Pulmonary artery endothelial cell (primary cell): ENCODE measurements at places on chromosomes 1 and 21.

DNA sequence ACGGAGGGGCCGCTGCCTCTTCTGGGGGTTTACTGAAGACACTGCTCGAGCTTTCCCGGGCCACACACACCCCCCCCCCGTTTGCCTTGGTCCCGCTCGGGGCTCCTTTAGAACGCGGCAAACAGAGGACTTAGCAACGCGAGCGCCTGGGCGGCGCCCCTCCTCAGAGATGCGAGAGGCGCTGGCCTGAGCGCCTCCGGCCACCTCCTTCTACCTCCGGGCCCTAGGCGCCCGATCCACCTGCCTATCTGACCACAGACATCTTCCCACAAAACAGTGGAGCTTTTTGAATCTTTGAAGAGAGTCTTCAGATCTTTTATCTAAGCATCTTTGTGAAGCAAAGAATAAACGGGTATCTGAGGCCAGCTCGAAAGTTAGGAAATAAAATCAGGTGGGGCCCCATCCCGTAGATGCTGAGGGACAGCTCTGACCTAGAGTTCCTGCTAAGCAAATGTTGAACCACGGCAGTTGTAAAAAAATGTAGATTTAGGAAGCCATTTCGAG, 436 bp upstream of the TTLL7 start:
- peak; percentile 22 for DNase-seq

DNA sequence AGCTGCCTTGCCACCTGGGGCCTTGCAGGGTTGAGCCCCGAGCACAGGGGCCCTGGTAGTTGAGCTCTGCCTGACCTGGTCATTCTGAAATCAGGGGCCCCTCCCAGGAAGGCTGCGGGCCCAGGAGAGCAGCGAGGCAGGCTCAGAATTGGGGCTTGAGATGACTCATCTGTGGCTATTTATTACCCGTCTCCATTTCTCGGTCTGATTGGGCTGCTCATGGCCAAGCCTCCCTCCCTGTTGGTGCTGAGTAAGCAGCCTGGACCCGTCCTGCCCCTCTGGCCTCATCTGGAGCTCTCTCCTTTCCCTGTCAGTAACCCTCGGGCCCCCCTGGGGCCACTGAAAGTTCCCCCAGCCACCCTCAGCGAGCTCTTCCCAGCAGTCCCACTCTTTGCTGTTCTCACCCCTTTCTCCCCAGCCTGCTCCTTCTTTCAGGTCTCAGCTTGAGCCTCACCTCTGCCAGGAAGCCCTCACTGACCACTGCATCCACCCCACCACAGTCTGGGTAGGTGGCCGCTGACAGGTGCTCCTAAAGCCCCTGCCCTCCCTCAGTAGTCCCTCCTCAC, 11.0 kb upstream of the TNFRSF8 start:
- no peak for DNase-seq

DNA sequence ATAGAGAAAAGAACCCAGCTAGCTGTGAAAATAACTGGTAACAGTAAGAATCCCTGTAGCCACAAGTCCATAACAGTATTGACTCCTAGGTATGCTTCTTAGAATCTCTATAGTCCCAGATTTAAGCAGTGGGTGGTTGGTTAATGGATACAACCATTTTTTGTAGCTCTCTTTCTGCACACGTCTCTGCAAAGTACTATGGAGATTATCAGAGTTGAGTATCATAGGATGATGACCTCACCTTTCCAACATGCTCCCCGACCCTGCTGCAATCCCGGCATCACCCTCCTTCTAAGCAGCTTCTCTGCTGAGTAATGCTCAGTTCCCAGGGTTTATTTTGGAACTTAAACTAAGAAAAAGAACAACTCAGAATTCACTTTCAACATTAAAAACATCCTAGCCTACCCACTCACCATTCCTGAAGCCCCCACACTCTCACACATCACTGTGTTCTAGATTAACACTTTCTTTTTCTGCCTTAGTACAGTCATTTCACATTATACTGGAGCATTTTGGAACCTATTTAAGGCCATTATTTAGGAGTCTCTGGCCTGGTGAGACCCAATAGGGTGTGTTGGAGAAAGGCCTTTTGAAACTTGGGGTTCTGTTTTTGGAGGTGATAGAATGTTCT, 2.7 kb downstream of the MLLT11 start:
- DNase-seq = no peak

GRCh38 chr1:177847843-177848242, 122.0 kb downstream of the SEC16B start:
- no peak for DNase-seq

DNA sequence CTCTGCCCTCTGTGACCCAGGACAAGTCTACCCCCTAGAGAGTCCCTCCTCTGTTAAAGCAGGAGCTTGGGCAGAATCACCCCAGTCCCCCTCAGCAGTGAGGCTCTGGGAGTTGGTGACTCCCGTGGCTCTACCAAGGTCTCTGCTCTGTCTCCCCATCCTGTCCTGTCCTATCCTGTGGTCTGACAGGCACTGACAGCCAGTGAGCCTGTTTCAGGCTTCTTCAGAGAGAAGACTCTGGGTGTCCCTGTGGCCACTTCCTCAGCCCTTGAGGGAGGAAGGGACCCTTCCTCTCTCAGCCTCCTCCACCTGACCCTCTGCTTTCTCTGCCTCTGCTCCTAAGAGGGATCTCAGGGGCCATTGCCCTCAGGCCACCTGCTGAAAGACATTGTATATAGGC, 148.7 kb downstream of the FCRL5 start:
- no peak for DNase-seq

DNA sequence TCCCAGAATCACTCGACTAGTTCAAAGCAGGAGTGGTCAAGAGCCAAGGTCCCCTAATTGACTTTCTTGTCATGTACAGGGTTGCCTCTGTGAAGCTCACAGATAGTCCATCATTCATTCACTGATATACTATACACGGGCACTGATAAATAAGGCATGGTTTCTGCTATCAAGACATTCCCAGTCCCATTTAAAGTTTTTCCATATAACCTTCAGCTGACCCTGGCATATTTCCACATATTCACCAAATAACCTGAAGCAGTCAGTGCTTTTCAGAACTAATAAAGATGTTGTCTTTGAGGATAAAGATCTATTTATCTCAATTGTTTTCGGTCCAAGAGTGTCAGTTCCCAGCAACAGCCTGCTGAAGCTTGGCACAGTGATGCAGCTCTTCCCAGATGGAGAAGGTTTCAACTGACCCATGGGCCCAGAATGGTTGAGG, 173.4 kb downstream of the ZZZ3 start:
- no peak for DNase-seq

- DNase-seq = no peak
These were observed 216.2 kb downstream of the SETD4 start for GRCh38 chr21:35843911-35844667.

- no peak for DNase-seq
These were observed 50.9 kb upstream of the CNIH3 start for GRCh38 chr1:224565186-224565585.

- DNase-seq = no peak
These were observed 7.1 kb downstream of the MYBPHL start for GRCh38 chr1:109299558-109300343.

- no peak for DNase-seq
These were observed 149.4 kb upstream of the CAMK1G start for GRCh38 chr1:209434066-209434465.

DNA sequence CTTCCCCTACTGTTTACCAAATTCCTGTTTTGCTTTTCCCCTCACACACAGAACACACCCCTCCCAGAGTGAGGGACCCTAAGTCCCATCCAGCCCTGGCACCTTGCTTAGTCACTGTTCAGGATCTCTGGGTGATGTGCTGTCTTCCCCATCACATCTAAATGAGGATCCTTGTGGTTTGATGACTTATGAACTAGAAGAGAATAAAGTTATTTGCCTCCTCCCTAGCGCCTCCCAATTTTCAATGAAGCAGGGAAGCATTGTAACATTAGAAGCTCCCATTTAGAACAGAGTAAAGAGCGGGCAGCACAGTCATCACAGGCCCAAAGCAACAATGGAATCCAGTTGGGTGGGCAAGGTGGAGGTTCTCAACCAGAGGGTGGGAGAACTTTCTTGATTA, 27.0 kb downstream of the DISC1 start:
- DNase-seq = no peak

DNA sequence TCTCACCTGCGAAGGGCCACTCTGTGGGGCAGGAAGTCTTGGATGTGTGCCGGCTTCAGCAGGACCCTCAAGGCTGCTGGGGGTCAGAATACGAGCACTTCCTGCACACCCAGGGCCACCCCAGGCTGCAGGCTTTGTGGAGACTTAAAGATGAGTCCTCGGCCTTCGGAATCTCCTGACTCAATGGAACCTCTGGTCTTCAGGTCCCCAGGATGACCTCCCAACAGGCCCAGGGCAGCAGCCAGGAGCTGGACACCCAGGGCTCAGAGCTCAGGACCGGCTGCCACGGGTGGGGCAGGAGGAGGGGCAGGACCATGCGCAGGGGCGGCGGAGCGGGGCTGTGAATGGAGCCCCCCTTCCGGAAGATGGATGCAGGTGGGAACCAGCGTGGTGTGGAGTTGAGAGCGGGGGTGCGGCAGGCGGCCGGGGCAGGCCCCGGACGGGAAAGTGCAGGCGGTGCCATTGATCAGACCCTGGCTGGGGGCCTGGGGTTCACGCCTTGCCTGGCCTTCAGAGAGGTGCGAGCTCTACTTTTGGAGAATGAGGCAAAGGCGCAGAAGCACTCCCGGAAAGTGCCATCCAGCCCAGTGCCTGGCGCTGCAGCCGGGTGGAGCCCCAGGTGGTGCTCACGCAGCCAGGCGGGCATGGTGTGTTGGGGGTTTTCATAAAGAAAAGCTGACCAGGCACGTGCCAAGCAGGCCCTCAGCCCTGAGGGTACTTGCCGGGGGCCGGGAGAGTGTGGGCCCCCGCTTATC, 10.4 kb downstream of the COL18A1 start:
- no peak for DNase-seq

- no peak for DNase-seq
These were observed 65.0 kb downstream of the KCNH1 start for GRCh38 chr1:211068976-211069375.

DNA sequence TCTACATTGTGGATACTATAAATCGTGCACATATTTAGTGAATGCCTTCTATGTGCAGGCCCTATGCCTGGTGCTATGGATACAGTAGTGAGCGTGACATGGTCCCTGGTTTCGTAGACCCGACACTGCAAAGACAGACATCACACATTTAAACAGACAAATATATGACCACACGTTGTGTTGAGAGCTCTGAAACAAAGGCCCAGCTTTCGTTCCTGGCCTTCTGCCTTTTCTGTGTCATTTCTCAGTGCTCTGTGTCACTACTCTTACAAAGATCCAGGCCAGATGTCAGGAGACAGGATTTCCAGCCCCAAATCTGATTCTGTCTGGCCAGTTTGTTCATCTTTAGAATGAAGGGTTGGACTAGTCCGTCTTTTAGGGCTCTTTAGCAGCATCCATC, 19.3 kb upstream of the TRABD2B start:
- DNase-seq = no peak

DNA sequence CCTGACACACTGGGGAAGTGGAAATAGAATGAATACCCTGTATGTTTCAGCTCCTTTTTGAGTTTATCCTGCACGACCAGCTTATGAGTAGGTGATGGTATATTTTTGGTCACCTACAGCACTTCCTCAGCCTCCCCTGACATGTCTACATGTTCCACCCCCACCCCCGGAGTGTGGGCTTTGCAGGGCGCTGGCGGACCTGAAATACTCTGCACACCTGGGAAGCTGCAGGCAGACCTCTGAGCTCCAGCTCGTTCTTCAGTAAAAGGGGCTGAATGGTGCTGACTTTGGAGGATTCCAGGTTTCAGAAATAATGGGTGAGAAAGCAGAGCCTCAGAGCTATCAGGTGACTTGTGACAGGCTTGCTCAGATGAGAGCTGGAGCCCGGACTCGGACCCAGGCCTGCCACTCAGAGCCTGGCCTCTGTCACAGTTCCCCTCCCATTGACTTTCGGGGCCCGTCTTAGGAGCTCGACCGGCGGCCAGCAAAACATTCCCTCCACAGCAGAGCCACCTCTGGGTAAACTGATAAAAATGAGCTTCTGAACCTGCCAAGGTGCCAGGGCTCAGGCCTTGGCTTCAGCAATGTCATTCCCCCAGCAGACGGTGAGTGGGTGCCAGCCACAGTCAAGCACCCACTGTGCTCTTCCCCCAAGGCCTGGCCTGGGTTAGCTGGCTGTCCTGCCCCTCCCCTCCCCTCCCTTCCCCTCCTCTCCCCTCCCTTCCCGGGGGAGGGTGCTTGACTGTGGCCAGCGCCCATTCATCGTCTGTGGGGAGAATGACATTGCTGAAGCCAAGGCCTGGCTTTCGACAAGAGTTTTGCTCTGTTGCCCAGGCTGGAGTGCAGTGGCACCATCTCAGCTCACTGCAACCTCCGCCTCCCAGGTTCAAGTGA, 30.1 kb downstream of the DOP1B start:
- DNase-seq = no peak

DNA sequence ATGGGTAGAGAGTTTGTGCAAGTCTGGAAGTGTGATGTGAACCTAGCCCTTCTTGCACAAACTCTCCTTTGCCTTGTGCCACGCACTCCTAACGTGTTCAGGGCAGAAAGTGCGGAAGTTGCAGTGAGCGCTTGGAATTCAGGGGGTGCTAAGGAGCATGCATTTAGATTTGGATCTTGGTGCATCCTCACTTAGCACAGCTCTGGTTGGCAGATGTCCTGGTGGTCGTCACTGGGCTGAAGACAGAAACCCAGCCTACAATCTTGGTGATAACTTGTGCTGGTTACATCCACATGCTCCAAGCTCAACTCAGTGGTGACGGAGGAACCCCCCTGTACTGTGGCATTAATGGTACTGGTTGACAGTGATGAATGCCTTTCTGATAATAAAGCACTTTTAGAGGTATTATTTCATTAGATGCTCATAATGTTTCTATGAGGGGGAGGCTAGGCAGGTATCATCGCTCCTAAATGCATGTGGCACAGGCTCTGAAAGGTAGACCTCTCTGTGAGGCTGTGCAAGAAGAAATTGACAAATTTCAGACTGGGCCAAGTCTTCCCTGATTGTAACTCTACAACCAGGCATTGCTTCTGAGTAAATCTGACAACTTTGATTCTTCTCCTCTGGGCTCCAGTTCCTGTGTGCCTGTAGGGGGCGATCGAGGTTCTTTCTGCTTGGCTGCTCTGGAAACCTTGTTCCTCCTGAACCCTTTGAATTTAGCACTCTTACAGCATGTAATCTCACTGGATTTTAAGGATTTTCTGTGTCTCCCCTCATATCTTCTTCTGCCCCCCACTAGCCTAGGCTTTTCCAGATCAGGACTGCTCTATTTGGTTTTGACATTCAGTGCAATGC, 40.6 kb downstream of the MAPKAPK2 start:
- no peak for DNase-seq

DNA sequence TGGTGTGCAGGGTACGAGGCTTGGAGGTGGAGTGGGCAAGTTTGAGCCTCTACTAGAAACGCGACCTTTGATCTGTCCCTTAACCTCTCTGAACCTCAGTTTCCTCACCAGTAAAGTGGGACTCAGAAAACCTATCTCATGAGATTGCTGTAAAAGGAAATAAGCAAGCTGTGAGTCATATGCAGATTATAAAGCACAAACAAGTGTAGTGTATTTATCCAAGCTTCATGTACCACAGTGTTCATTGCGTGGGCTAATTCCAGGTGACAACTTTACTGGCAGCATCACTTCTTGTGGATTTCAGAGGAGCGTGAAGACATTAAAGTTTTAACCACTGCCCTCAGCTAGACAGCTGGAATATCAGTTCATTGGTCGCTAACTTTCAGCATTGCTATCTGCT, 44.4 kb downstream of the ZNF697 start:
- no peak for DNase-seq
